Astrocyte of the cerebellum (primary cell): ENCODE measurements at places on chromosomes 2 and 18.

DNA sequence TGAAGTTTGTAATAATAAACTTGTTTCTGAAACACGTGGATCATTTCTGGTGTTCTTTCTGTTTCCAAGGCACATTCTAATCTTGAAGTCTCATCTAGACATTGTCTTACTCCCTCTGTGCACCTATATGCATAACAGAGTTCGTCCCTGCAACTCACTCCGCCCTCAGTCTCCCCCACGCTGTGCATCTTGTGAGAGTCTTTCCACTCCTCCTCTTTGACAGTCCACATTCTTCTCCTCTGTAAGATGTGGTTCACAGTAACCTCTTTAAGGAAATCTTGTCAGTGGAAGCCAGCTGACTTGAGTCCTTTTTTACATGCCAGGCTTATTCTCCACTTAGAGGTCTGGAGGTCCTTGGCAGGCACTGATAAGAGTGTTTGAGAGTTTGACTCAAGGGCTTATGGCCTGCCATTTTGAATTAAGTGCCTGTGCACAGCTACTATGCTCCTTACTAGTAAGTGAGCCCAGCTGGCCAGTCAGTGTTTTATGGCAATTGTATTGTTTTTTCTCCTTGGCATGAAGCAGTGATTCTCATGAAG, 108.9 kb upstream of the IL1R2 start:
- no peak for DNase-seq

DNA sequence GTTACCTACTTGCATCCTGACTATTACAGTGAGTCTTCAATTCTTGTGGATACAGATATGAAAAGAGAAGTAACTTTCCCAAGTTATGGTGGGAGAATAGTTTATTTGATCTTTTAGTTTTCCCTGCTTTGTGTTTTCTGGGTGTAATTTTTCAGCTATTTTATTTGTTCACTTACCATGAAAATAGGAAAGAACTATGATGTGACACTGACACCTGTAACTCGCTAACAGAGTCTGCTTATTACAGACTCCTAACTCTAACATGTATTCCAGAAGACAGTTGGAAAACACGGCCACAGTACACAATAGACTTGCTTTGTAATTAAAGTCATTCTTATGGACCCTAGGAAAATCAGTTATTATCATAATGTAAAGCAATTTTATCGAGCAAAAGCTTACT, 323.2 kb downstream of the LRRTM1 start:
- DNase-seq, result no peak

DNA sequence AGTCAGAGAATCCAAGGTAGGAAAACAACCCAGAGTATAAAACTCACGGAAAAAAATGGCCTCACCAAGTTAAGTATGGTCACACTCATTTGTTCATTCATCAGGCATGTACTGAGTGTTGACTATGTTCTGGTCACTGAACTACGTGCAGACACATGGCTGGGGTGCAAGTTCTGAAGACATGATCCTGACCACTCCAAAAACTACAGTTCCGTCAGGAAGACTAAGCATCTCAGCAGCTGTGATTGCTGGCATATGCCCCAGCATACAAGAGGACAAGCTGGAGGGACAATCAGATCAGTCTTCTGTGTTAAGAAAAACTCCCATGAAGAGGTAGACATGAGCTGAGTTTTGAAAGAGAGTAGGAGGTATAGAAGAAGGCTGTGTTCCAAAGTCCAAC, 72.8 kb downstream of the TCF4 start:
- DNase-seq, result no peak

- DNase-seq, result no peak
Observed at GRCh38 chr2:233416706-233417105, 62.4 kb downstream of the DGKD start.

- DNase-seq, result no peak
Observed at GRCh38 chr2:172323256-172323655, 104.1 kb upstream of the ITGA6 start.

DNA sequence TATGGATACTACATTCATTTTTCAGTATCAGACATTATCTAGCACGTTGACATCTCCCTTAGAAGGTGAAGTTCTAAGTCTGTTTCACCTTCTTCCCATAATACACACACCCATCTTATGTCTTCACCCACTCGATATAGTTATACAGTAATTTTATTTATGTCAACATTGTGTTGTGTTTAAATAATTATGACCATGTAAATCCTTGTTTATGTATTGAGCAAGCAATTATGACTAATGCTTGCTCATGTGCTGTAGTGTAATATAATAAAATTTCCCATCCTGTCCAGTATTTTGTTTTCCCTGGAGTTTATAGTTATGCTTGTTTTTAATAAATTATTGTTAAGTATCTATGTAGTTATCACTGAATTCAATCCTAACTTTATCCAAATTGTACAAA, 163.2 kb downstream of the MTX2 start:
- no peak for DNase-seq

- no peak for DNase-seq
Observed at GRCh38 chr2:236107536-236107935, 60.6 kb downstream of the GBX2 start.

DNA sequence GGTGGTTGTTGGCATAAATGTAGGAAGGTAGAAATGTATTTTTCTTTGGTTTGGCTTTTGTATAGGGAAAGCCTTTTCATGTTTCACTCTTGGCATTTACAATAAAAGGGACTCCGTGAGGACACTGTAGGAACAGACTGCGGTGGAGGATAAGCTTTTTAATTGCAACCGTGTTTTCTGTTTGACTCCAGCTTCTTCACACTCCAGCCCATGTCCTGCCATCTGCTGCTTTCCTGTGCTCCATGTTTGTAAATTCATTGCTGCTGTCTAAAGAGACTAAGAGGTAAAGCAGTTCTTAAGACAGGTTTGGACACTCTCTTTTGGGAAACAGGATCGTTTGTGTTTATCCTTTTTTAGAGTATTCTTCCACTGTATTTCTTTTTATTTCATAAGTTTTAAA, 33.3 kb downstream of the WDR75 start:
- DNase-seq, result no peak

- no peak for DNase-seq
Observed at GRCh38 chr2:197238043-197238365, 72.6 kb downstream of the ANKRD44 start.

DNA sequence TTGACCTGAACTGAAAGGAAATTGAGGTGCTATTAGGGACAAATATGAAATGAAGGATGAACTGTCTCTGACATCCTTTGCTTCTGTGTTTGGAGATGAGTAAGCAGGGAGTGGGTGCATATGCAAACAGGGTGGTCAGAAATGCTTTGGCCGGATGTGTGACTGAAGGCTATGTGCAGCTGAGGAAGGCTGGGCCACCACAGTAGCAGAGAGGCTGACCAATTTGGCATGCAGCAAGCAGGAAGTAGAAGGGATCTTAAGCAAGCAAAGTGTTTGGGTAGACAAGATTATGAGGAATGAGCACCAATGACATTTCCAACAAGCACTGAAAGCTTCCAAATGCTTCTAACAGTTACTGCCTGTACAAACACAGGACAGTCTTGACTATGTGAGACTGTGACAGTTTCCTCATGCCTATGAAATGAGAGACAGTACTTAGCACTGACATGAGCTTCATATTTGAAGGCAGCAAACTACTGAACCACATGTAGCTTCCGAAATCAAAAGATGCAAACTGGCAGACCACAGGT, 3.3 kb upstream of the ACTR3 start:
- peak; percentile 40 for DNase-seq

- DNase-seq, result no peak
Observed at GRCh38 chr2:212939777-212940531, 211.5 kb downstream of the IKZF2 start.

DNA sequence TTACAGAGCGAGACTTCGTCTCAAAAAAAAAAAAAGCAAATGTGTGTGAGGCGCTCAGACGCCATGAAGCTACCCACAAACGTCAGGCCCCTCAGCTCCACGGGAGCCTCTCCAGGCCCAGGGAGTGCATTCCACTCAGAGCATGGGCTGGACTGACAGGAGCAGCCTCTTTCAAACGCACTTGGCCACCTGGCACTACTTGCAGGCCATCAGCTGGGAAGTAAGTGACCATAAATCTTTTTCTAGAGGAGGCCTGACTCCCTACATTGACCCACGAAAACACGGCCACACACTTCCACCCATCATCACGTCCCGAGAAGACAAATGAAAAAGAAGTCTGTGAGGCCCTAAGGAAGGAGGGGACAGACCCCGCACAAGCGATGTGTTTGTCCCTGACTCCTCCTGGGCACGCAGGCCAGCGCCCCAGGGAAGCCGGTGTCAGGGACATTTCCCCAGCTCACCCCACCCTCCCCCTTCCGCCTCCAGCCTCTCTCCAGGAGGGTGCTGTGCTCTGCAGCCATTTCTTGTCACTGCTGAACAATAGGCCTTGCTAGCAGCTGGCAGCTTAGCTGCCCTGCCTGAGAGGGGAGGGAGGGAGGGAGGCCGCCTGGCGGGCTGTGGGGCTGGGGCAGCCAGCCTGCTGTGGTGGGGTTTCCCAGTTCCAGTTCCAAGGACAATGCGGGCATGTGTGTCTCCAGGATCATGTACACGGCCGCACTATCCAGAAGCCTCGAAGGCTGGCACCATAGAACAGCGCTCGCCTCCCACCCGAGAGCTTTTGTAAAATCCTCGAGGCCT, 26.6 kb downstream of the SERTAD2 start:
- no peak for DNase-seq

GRCh38 chr2:46829231-46829995, 86.2 kb downstream of the MCFD2 start:
- DNase-seq, result no peak

DNA sequence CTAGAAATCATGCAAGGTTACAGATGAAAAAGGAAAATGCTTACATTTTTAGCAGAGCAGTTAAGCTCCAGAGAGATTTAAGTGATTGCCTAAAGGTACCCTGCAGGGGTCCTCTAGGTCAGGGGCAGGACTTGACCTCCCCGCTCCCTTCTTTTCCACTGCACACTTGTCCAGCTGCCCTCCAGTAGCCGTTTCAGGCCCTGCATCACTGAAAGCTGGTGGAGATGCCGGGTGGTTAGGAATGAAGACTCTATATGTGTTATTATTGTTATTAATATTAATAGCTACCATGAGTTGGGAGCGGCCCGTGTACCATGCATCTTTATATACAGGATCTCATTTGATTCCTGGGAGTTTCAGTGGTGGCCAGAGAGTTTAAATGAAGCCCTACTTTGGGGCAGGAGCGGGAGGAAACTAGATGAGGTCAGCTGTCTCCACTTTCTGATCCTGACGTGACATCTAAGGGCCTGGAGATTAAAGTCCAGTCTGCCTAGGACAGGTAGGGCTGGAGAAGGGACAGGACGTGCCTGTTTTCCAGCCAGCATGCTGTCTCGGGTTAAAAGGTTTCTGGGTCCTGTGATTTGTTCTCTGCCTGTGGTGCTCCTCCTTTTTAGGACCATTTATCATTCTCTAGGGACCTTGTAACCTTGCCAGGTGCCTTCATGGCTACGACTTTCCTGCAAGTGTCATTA, 2.1 kb downstream of the TMEM37 start:
- DNase-seq, result no peak

GRCh38 chr2:45649858-45650811, 1.3 kb upstream of the PRKCE start:
- no peak for DNase-seq

GRCh38 chr2:120734930-120735651, 577 bp upstream of the GLI2 start:
- no peak for DNase-seq

- DNase-seq, result no peak
Observed at GRCh38 chr2:161371869-161372268, 44.2 kb upstream of the TBR1 start.

- no peak for DNase-seq
Observed at GRCh38 chr2:123808243-123808642, 216.8 kb upstream of the CNTNAP5 start.

GRCh38 chr2:110115291-110116032, at the start of gene MALL:
MALL (minus strand) TSS chr2:110115822; CDS start chr2:110115792, 30 bp downstream.
- no peak for DNase-seq

- peak; percentile 83 for DNase-seq
Observed at GRCh38 chr2:86249579-86250391, 50.5 kb downstream of the MRPL35 start.

- DNase-seq, result no peak
Observed at GRCh38 chr2:232478571-232479340, 8.9 kb downstream of the ECEL1 start.

GRCh38 chr2:158539176-158540005, 82.6 kb downstream of the PKP4 start:
- peak; percentile 69 for DNase-seq

- DNase-seq, result no peak
Observed at GRCh38 chr2:102795641-102796040, 33.8 kb downstream of the TMEM182 start.

DNA sequence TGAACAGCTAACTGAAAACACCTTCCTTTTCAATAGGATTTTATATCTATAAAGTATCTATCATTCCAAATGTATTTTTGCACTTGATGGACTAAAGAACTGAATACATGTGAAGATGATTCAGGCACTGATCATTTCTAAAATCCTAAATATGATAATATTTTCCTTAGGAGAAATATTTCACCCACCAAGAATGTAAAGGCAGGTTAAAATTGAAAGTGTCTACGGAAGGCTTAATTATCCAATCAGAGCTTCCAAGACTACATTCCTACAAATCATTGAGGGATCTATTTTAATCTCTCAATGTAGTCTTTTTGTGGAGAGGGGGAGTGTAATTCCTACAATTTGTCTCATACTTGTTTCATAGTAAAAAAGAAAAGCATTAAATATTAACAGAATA, 3.6 kb downstream of the GALNT3 start:
- DNase-seq, result no peak

- DNase-seq, result no peak
Observed at GRCh38 chr2:240930096-240930630, 24.0 kb downstream of the CROCC2 start.

DNA sequence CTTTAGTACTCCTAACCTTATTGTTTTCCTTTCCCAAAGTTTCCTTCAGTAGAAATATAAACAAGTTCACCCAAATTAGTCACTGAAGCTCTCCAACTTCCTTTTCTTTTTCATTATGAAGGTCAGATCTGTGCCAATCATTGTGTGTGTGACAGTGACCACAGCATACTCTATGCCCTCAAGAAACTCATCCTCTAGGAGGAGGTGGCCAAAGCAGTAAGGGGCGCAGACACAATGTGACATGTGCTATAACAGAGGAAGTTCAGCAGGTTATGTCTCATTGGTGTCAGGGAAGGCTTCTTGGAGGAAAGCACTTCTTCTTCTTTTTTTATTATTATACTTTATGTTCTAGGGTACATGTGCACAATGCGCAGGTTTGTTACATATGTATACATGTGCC, 60.0 kb upstream of the PSME4 start:
- DNase-seq, result no peak

DNA sequence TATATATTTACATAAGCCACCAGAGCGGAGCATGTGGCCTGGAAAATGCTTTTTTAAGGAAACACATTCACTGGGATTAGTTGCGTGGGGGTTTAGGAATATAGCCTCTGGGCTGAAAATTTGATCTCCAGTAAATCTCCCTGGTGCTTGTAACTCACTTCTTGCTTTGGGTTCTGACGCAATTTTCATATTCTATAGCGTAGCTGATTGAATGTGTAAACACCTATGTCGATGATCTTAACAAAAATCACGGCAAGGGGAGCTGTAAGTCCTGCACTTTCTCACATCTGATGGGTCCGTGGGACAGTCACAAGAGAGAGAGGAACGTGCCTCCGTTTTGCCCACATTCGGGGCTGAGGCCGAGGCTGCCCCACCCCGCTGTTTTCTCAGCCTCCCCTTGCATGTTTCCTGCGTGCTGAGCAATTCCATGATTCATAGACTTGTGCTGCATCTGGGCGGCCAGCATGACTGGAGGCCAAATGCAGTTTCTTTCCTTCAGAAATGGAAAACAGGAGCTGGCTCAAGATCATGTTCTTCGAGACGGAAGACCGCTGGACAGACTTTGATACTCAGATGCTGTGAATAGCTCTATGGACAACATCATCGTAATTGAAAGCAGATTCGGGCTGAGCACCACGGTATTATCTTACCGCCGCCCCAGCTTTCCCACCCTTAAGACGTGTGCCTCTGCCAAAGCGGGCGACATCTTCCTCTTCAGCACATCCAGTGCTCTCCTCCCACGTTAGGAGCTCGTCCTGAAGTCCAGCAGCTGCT, 109.2 kb downstream of the TMEM18 start:
- DNase-seq, result no peak
